Activated T-cell treated with anti-CD3 and anti-CD28 coated beads, Interleukin-2, amount 50 U/mL, for 24 hours (primary cell): ENCODE measurements at places on chromosomes 3 and 15.

DNA sequence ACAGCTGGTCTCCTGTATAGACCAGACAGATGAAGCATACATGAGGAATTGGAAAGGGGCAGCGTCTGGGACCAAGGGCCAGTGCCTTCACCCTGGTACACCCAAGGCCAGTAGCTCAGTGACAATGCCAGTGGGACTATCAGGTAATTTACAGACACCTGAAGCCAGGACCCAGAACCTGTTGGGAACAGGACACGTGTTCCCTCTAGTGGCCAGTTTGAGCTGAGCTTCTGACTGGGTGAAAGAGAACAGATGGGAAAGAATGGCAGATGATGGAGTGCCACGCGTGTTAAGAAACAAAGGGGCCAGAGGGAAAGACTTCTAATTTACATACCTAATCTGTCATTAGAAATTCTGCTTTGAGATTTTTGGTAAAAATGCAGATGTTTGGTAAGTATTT, 5.1 kb upstream of the SLC25A38 start:
- H3K36me3 ChIP-seq: no peaks in the 10 kb centered on the region
- H3K27ac ChIP-seq: no peak overlapping the region
- no peaks in the 10 kb centered on the region for H3K27me3 ChIP-seq
- H3K4me1 ChIP-seq: peaks cover 12% of the 10 kb centered on the region

DNA sequence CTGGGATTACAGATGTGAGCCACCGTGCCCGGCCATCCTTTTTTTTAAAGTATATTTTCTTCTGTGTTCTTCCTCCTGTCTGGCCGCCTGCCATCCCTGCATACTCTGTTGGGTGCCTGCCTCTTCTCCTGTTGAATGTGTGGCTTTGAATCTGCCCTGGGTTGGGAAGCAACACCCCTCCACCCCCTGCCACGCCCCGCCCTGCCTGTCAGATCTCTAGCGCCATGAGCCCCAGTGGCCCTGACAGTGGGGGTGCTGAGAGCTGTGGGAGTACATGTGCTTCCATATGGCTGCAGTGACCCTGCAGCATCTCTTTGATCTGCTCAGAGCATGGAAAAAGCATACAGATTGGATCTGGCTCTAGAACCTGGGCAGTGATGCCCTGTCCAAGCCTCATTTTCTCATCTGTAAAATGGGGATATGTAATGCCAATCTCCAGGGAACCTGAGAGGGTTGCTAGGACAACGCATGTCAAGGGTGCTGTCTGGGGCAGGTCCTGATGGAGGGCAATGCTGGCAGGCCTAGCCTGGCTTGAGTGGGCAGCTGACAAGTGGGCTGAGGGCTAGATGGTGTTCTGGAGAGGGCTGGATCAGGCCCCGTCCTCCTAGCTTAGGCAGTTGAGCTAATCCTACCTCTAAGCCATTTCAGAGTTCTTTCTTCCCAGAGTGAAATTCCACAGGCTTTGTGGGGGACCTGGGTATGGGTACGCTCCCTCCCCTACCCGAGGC, 23.9 kb downstream of the CCDC13 start:
- H3K27me3 ChIP-seq: no peaks in the 10 kb centered on the region
- peak overlapping the region; percentile 40 for H3K27ac ChIP-seq
- H3K4me1 ChIP-seq: peaks cover 27% of the 10 kb centered on the region
- H3K4me3 ChIP-seq: no peak overlapping the region
- no peaks in the 10 kb centered on the region for H3K36me3 ChIP-seq

GRCh38 chr3:124246949-124247348, 255.0 kb upstream of the ROPN1 start:
- no peak for DNase-seq
- H3K4me1 ChIP-seq: no peaks in the 10 kb centered on the region
- no peak overlapping the region for H3K27ac ChIP-seq
- no peak overlapping the region for H3K4me3 ChIP-seq
- H3K36me3 ChIP-seq: no peaks in the 10 kb centered on the region

GRCh38 chr3:165746874-165747273, 90.3 kb downstream of the BCHE start:
- no peaks in the 10 kb centered on the region for H3K36me3 ChIP-seq
- H3K4me1 ChIP-seq: no peaks in the 10 kb centered on the region
- no peak overlapping the region for H3K4me3 ChIP-seq
- no peak for DNase-seq

DNA sequence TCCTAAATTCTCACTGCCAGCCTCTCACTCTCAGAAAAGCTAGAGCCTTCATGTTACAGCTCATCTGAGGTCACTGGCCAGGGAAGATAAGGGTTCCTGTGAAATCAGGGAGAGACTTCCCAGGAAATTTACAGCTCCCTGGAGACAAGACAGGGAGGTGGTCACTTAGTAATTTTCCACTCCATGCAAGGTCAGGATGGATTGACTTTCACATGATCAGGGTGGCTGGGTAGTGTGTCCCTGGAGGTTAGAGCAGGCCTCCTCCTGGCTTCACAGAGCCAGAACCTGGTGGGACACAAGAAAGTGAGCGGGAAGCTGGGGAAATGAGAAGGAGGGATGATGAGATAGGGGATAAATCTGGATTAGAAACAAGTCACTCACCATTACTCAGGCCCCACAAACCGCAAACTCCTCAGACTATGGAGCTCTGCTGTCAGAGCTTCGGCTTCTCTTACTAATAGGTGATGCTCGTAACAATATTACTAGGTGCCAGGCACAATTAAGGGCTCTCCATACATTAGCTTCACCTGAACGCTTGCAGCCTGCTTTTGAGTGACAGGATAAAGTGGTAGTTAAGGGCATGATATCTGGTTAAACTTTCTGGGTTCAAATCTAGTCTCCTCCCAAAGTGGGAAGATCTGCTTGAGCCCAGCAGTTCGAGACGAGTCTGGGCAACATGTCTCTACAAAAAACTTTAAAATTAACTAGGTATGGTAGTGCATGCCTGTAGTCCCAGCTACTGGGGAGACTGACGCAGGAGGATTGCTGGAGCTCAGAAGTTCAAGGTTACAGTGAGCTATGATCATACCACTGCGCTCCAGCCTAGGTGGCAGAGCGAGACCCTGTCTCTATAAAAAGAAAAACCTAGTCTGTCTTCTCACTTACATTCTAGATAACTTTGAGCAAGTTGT, 24.9 kb downstream of the DUOX2 start:
- H3K36me3 ChIP-seq: no peaks in the 10 kb centered on the region
- H3K4me1 ChIP-seq: no peaks in the 10 kb centered on the region
- peaks cover 26% of the 10 kb centered on the region for H3K27me3 ChIP-seq
- no peak overlapping the region for H3K4me3 ChIP-seq
- DNase-seq: no peak

DNA sequence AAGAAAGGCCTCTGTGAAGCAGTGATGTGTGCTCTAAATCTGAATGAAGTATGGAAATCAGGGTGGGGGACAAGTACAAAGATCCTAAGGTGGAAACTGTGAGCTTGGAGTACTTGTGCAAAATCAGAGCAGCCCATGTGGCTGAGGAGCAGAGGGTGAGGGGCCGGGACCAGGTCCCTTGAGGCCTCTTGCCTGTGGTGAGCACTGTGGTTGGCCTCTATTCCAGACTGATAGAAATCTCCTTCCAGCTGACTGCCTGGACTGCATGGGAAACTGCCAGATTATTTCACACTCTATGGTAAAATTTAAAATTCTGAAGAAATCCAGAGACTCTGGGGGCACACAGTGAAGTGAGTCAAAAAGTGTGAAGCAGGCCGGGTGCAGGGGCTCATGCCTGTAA, 81.4 kb downstream of the TM4SF4 start:
- peaks cover 6% of the 10 kb centered on the region for H3K4me1 ChIP-seq
- no peak overlapping the region for H3K27ac ChIP-seq
- no peak for DNase-seq
